ENCODE measurements at places on chromosomes 5 and 9. TPM values are rescaled to one million over a fixed set of nuclear protein-coding genes. Genes with fewer than 3 reads are reported as not detected.
A peak's percentile ranks its signal among the peaks of the same experiment; 100 is the strongest.

DNA sequence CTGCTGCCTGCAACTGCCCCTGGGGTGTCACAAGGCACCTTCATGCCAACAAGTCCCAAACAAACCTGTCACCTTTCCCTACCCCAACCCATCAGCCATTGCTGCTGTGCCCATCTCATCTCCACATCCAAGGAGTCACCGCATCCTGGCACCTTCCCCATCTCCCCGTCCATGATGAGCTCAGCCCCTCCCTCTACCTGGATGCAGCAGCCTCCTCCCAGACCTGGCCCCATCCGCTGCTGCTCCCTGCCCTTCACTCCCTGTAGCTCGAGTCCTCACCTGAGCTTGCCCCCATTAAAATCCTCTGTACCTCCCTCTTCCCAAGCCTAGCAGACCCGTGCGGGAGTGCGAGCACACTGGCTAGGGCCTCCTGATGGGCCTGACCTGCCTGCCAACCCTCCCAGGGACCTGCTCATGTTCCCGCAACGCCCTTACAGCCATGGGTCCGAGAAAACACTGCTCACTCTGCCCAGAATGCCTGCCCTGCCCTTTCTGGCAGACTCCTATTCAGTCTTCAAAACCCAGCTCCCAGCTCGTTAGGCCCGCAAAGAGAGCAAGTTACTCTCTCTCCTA lies 110.6 kb downstream of the ADAMTS2 start:
- no peak for DNase-seq

DNA sequence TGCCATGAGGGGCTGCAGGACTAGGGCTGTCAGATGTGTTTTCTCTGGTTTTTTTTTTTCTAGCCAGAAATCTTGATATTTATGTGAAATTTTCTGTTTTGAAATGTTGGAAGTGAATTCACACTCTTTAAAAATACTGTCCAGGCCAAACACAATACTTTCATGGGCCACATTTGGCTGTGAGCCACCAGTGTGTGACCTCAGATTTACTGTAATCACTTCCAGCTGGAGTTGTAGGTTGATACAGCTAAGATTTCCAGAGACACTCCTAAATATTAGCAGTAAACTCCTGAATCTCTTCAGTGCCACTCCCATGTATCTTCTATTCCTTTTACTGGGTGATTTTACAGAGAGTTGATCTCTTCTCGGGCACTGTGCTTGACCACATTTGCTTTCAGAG lies 92.2 kb upstream of the CKMT2 start:
- DNase-seq: no peak

GRCh38 chr9:38675831-38676230 lies 44.1 kb downstream of the FAM240B start:
- DNase-seq: no peak

GRCh38 chr5:118139361-118139760 lies 849.0 kb downstream of the DTWD2 start:
- no peak for DNase-seq

GRCh38 chr5:117880932-117881331 lies 1107.4 kb downstream of the DTWD2 start:
- DNase-seq: no peak

DNA sequence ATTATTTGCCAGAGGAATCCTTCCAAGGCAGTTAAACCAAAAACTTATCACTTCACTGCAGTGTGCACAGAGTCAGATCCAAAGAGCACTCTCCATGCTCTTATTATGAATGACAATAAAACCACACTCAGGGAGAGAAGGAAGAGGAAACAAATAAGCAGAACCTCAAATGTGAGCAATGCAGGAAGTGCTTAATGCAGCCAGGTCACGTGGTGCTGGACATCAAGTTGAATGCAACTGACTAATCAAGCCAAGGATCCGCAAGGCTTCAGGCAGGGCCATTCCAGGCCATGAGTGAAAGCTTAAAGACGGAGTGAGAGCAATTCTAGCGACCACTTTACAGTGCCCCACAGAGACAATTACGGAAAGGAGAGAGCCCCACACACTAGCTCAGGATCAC lies 230.4 kb upstream of the PUM3 start:
- peak; percentile 3 for DNase-seq

GRCh38 chr9:78940121-78940855 lies 631.5 kb upstream of the TLE4 start:
- DNase-seq: no peak

DNA sequence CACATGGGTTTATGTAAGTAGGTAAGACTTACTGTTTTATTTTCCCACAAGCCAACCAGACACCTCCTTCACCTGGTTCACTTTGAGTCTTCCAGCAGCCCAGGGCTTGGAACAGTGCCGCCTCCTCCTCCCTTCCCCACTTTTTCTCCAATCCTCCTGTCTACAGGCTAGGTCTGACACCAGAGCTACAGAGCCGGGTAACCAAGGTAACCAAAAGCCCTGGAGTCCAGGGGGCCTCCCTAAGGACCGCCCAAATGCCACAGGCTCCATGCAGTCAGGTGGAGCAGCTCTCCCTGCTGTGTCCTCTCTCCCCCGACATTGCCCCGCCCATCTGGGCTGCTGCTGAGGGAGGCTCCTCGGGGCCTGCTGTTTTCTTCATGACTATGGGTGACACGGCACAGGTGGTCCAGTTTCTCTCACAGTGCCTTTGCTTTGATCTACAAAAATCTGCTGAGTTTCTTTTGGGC lies 138.0 kb upstream of the EFNA5 start:
- no peak for DNase-seq

- no peak for DNase-seq
Measured at GRCh38 chr9:87088192-87088591, 140.9 kb upstream of the GAS1 start.

DNA sequence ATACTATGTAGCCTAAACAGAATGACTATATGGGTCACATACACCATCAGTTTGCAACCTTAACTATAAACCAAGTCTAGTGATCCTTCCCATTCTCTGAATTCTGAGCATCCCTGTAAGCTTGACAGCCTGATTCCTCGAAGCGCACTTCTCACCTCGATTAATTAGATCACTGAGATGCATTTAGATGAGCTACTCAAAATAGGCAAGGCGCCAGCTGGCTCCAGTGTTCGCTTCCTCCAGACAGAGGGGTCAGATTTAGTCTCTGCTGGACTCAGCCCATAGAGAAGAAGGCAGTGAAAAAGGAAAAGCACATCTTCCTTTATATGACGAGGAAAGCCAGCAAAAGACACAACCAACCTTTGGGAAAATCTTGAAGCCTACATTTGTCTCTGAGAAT lies 371.5 kb downstream of the MLLT3 start:
- DNase-seq: no peak

- DNase-seq: no peak
Measured at GRCh38 chr5:52760695-52761366, 26.9 kb upstream of the ITGA1 start.

GRCh38 chr5:62327138-62328053 lies 21.4 kb downstream of the KIF2A start:
- DNase-seq: no peak

Gene MLANA
- not detected for total RNA-seq

- DNase-seq: no peak
Measured at GRCh38 chr9:89440548-89440947, 57.4 kb downstream of the SEMA4D start.

DNA sequence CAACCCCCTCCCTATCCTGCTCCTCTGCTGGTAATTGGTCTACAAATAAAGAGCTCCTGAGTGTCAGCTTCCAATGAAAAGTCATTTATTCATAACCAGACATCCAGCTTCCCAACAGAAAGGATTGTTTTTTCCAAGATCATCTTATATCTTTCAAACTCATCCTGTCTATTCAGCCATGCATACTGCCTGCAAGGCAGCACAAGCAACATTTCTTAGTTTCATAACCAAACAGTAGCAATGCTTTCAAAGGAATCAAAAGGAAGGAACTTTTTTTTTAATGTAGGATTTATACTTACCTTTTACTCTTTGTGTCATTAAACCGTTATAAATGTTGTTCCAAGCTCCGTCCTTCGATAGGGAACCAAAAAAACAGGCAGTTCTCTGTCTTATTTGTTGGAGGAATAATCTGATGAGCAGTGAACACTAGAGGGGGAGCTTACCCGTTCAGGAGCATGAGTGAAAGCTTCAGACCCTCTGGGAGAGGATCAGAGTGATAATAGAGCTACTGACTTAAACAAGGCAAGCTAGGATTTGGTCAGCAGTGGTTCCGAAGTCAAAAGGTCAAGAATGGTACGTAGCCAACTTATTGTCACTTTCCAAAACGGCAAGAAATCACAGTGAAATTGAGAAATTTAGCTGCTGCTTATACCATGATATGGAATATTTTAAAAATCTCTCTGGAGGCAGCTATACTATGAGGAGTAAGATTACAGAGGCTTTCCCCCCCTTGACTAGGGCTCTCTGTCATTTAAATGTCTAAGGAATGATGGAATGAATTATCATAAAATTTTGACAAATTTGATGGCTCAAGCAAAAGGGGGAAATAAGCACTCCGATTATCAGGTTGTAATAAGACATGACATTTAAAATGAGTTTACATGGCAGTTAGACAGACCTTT lies 892.9 kb downstream of the NR2F1-AS1 start:
- peak; percentile 71 for DNase-seq

GRCh38 chr9:91589101-91589553 lies 165.5 kb upstream of the NFIL3 start:
- DNase-seq: no peak

DNA sequence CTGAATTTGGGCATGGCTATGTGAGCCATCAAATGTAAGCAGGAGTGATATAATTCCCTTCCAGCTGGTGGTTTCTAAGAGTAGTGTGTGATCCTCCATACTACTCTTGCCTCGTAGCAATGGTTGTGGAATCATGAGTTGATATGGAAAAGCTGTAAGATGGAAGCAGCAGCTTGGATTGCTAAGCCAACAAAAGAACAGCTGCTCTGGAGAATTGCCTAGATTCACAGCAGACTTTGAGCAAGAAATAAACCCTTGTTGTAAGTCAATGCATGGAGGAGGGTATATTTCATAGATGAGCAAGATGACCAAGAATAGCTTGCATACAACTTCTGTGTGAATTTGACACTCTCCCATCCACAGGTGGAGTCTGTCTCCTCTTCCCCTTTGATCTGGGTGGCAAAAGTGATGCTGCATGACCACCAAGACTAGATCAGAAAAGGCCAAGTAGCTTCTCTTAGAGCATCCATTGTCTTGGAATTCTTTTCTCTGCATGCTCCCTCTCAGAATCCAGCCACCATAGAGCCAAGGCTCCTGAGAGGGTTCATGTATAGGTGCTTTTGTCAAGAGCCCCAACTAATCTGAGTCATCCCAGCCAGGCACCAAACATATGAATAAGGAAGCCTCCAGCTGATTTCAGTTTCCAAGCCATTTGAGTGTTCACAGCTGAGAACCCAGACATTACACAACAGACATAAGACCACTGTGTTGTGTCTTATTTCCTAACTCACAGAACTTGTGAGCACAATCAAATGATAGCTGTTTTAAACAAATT lies 79.0 kb downstream of the PRLR start:
- peak; percentile 28 for DNase-seq

Gene RASGRF2
- total RNA-seq: under 0.01 TPM

- DNase-seq: peak; percentile 19
Measured at GRCh38 chr5:145775411-145775810, 59.7 kb downstream of the PRELID2 start.

DNA sequence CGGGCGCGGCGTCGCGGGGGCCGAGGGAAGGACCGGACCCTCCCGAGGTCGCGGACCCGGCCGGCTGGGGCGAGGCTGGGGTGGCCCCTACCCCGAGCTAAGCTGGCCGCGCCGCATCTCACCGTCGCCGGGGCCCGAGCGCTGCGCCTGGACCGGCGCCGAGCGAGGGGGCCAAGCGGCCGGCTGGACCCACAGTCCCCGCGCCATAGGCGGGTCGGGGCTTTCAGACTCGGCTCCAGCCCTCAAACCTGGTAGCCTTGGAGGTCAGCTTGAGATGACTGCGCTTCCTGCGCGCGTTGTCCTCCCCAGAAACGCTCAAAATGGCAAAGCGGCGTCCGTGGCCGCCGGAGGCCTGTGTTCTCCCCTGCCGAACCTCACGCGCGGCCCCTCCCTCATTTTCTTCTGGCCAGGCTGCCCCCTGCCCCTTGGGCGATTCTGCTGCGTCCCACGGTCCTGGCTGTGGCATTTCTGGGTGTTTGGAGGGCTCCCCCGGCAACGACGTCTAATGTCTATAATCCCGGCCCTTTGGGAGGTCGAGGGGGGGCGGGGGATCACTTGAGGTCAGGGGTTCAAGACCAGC lies 8.7 kb upstream of the GRIN1 start:
- DNase-seq: no peak

- DNase-seq: no peak
Measured at GRCh38 chr5:157828105-157828943, 30.6 kb downstream of the CLINT1 start.

- DNase-seq: no peak
Measured at GRCh38 chr5:42791151-42791550, 20.5 kb downstream of the SELENOP start.

Gene EFNA5
- total RNA-seq: 7.2 TPM

Gene MYOZ3
- total RNA-seq: under 0.01 TPM

DNA sequence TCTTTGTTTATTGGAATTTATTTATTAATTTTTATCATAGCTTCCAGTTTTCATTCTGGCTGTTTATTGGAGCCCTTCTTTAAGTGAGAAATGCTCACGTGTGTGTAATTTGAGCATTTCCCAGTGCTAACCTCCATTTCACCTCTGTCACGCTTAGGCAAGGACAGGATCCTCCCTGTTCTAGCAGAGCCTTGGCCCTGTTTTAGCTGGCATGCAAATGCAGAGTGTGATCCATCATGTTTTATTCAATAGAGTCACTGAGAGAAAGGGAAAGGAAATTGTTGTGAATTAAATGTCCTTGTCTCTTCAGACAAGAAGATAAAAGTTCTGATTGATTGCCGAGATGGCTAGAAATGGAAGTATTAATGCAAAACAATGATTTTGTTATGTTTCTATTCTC lies 137.3 kb upstream of the ACO1 start:
- DNase-seq: no peak

DNA sequence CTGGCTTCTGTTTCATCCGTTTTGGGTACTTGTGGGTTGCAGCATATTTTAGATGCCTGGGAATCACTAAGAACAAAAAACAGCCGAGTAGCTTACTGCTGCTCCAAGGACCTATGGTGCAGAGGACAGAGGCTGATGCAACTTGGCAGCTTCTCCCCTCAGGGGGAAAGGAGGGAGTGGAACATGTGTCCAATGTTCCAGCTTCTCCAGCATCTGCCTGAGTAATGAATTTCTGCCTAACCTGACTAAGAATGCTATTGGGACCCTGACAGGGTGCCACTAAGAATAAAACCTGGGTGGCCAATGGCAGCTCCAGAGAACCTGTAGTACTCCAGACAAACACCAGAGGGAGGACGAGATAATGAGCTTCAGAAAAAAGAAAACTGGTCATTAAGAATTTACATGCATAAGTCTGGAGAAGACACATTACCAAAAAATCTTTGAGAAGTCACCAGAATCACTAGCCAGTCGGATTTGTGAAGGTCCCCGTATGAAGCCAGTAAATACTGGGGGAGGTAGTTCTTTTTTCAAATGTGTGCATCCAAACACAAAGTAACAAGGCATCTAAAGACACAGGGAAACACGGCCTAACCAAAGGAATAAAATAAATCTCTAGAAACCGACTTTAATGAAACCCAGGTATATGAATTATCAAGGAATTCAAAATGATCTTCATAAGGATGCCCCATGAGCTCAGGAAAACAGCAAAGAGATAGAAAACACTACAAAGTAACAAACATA lies 293.5 kb downstream of the HINT1 start:
- DNase-seq: peak; percentile 21

- DNase-seq: no peak
Measured at GRCh38 chr9:134040781-134041648, 15.7 kb downstream of the BRD3OS start.
